Hematopoietic multipotent progenitor cell treated with erythropoietin and hydrocortisone succinate and interleukin-3 and kit ligand, for 17 days (in vitro differentiated cells): ENCODE measurements at places on chromosomes 12 and 14.

- no peak for DNase-seq
Observed at GRCh38 chr14:35414365-35414764, 9.8 kb upstream of the NFKBIA start.

DNA sequence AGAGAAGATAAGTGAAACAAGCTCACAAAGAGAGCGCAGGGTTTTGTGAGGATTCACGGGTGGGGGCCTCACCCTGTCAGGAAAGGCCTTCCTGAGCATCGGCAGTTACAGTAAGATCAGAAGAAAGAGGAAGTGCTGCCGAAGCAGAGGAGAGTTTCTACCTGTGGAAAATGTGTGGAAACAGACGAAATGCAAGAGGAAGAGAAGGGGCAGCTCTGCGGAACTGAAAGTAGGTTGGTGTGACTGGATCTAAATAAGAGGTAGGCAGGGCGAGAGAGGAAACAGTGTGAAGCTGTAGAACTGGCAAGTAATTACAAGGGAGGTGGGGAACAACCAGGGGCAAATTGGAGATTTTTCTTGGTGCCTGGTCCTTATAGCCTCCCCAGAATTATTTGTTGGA lies 2.6 kb downstream of the GPR68 start:
- no peak for DNase-seq

- no peak for DNase-seq
Observed at GRCh38 chr14:63472986-63473788, 70.0 kb downstream of the PPP2R5E start.

- DNase-seq = no peak
Observed at GRCh38 chr12:41074473-41074769, 113.7 kb upstream of the PDZRN4 start.

GRCh38 chr12:43571885-43572284 lies 19.9 kb upstream of the ADAMTS20 start:
- DNase-seq = no peak
